ENCODE measurements at places on chromosomes 3 and 15.

DNA sequence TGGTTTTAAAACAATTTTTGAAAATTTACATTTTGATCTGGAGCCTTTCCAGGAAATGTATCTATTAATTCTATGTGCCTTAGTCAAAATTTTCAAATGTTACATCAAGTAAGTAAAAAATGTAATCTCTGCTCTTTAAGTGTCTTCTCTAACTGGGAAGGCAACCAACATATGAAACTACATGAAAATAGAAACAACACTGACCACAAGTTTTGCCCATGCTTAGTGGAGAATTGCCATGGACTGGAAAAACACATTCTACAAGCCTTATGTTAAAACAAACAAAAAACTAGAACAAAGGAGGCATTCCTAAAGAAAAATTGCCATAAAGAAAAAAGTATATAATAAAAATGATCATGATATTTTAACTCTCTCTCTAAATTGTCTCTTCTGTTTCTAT is 75.9 kb upstream of the SPRED1 start:
- no peak for DNase-seq

GRCh38 chr15:52287114-52287513 is 8.5 kb downstream of the MYO5C start:
- no peak for DNase-seq

GRCh38 chr3:43638594-43639447 is 17.0 kb upstream of the ANO10 start:
- DNase-seq, result peak; percentile 7

DNA sequence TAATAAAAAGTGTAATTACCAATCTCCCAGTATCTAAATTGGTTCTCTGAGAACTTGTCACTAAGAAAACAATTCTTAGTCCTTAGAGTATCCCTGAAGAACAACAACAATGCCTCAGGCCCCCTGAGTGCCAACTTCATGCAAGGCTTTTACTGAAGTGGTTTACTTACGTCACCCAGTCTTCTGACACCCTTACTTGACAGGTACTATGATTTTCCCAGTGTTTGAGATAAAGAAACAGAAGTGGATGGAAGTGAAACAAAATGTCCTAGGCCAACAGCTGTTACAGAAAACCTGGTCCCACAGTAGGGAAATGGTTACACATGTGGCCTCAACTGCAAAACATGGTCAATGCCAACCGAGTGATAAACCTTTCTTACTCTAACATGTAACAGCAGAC is 331.1 kb downstream of the FOXP1 start:
- DNase-seq, result no peak

- DNase-seq, result no peak
Observed at GRCh38 chr15:81497238-81497637, 123.2 kb upstream of the TMC3 start.

- DNase-seq, result no peak
Observed at GRCh38 chr3:5012367-5012766, 33.1 kb downstream of the BHLHE40 start.

DNA sequence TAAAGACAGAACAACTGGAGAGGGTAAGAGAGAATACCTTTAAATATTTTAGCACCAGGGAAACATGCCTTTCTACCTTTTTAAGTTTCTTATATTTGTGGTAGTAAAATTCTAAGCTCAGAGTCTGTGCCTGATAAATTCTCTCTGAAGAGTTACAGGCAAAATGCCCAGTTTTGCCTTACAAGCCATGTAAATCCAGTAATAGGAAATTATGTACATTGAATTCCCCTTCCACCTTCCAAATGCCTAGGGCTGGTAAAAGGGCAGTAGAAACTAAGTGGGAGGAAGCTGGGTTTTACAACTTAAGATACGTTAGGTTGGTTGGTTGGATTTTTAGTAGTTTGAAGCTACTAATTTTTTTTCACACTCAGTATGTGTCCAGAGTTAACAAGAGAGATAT is 43.1 kb upstream of the TP63 start:
- no peak for DNase-seq

DNA sequence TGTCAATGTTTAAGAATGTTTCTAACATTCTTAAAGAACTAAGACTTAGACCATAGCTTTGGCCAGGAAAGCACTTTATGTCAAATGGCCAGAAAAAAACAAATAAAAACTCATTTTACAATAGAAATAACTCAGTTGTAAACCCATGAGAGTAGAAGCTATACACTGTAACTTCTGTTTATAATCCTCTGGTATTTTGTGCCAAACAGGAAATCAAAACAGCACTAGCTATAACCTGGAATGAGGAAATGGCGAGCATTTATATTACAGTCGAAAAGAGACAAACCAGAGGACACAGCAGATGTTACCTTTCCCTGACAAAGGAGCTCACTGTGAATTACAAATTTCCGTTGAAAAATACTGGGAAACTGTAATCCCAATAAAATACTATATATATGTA is 10.3 kb downstream of the GK5 start:
- DNase-seq, result no peak

DNA sequence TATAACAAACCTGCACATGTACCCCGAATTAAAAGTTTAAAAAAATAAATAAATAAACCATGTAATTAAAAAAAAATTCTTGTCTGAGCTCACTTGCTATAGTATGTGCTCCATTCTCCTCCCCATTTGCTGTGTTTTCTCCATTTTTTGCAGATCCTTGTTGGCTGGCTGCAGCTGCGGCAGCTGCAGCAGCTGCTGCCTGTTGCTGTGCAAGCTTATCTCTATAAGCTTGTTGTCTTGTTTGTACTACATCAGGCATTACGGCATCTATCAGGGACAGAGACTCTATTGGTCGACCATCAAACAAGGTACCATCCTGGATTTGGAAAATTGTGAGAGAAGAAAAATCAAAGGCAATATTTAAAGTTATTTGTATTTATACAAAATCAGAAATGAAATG is 145.9 kb downstream of the TBL1XR1 start:
- DNase-seq, result no peak

- no peak for DNase-seq
Observed at GRCh38 chr15:91912336-91912735, 58.8 kb downstream of the SLCO3A1 start.

GRCh38 chr3:43540624-43541023 is 81.2 kb downstream of the ANO10 start:
- no peak for DNase-seq

DNA sequence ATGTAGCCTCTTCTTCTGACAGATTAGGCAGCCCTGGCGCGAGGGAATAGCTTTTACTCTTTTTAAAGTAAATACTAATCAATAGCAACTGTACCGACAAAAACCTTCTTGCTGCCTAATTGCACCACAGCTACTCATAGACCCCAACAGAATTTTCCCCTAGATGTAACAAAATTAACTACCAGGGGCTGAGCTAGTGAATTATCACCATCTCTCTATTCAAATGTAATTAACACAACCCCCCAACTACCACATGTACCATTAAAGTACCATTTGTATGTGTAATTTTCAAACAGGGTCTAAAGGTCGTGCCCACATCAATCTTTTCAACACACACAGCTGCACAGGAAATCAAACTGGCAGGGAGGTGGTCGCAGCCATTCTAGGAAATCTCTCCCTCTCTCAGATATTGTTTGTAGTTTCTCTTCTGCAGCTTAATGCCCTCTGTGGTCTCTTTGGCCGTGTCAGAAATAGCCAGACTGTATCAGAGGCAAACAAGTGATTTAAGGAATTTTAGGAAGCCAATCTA is 322.9 kb downstream of the RORA start:
- DNase-seq, result no peak

GRCh38 chr3:193729601-193730000 is 136.6 kb downstream of the OPA1 start:
- no peak for DNase-seq

DNA sequence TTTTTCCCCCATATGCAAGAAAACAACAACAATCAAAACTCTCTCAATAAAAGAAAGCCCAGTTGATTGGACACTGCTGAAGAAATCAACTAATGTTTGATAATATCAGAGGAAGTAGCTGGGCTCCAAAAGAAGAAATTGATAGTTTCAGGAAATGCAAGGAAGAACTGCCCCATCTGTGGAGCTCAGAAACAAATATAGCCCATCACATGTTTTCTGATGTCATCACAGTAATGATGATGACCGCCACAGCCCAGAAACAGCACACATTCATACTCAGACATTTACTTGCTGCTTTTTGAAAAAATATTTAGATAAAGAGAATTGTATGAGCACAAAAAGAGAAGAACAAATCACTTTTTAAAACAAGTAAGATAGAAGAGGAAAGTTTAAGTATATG is 67.6 kb downstream of the GOLIM4 start:
- no peak for DNase-seq

DNA sequence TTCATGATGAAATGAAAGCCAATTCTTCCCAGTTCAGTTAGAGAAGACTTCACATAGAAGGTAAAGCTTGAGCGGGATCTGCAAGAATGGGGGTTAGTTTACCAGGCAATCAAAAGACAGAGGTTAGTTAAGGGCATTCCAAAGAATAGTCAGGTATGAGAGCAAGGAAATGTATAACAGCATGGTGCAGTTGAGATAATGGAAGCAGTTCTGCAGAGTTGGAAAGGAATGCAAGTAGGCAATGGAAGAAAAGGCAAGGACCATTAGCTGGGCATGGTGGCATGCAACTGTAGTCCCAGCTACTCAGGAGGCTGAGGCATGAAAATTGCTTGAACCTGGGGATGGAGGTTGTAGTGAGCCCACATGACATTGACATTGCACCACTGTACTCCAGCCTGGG is 55.0 kb downstream of the LSAMP start:
- no peak for DNase-seq

DNA sequence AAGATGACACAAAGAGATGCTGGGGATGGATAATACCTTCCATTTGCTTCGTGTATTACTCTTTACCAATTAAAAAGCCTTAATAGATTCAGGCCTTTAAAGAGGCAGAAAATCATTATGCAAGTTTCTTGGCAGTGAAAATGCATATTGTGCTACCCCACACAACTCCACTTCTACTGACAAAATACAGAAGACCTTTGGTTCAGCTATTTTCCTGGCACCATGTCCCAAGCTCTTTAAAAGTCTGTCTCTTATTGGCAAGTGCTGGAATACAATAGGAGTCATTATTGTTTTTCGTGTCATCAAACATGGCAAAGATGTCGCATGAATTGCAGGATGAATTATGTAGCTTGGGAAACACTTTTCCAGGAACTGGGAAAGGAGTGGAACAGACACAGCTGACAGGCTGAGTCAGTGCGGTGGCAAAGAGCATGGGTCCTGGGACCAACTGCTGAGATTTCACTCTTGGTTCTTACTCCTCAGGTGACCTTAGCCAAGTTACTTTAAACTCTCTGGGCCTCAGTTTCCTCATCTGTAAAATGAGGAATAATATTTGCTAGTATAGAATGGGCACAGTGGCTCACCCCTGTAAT is 5.5 kb upstream of the TSPAN3 start:
- DNase-seq, result no peak

DNA sequence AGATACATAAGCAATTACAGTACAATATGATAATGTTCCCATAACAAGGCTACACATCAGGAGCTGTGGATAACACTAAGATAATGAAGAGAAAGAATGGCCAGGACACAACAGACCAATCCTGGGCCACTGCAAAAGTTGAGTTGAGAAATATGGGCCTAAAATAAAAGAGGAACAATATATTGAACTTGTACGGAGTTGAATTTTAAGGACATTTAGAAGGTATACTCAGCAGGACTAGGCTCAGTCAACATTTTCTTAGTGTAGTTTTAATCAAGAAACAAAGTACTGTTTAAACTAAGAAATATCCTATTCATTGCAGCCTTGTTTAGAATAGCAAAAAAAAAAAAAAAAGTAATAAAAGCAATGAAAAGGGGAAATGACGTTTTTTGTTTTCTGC is 24.3 kb downstream of the HERC1 start:
- no peak for DNase-seq

DNA sequence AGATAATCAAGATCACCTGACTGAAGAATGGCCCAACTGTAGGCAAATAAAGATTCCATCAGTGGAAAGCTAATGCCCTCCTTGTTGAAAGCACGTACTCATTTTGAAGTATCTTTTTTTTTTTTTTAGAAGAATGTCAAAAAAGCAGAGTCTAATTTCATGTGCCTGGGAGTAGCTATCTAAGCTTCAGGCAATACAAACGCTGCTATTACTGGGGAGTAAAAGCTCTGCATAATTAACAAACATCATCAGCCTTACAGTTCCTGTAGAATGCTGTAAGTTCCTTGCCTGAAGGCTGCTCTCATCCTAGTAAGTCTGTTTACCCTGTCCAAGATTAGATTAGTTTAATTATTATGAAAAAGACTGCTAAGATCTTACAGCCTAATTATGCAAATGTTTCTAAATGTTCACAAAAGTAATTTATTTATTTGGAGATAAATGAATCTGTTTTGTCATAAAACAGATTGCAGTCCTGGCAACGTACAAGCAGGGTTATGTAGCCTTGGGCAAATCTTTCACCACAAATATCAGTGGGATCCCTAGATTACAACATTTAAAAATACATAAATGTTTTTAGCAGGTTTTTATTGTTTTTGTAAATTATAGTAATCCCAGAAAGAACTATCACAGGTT is 451.3 kb upstream of the AGTR1 start:
- no peak for DNase-seq

GRCh38 chr3:62462788-62463187 is 89.4 kb upstream of the FEZF2 start:
- no peak for DNase-seq

GRCh38 chr15:53266176-53266575 is 476.0 kb upstream of the ONECUT1 start:
- no peak for DNase-seq

DNA sequence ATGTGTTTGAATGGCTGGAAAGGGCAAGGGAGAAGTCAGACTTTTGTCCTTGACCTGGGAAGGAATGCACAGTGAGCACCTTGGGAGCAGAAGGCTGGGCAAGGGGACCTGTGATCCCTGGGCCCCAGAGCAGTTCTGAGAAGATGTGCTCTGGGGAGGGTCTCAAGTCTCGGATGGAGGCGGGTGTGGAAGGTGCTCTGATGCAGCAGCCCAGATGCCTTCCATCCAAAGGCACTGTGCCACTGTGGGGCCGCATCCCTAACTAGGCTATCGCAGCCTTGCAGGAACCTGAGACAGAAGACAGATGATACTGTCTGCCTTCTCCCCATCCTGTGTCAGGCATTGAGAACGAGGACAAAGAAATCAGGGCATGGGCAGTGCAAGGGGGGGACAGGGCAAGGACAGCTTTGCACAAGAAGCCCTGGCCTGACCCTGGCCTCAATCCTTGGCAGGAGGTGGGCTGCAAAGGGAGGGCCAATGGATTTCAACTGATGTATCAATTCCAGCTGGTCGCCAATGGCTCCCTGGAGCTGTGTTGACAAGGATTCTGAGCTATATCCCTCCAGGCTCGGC is 14.6 kb upstream of the PRKCD start:
- no peak for DNase-seq

GRCh38 chr3:127252446-127252845 is 35.4 kb downstream of the PRR20G start:
- no peak for DNase-seq

GRCh38 chr3:143384076-143384475 is 264.5 kb downstream of the CHST2 start:
- no peak for DNase-seq

DNA sequence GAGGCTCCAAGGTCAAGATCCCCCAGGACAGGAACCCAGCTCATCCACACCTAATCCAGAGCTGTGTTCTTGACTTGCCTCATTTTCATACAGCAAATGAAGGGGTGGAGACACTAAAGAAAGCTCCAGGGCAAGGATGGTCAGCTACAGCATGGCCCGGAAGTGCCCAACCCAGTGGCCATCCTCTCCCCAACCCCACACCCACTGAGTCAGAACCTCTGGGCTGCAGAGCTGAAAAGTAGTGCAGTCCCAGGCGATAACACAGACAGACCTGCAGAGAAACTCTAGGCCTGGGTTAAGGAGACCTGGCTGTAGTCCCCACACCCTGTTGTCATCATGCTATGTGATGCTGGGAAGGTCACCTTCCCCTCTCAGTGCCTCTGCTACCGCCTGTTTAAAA is 85.3 kb downstream of the SEMA5B start:
- no peak for DNase-seq
